Muscle of back (tissue), 13 donors: ENCODE measurements at places on chromosomes 5 and 9.

- no peak for DNase-seq
Measured at GRCh38 chr9:17942498-17942897, 363.6 kb downstream of the SH3GL2 start.

DNA sequence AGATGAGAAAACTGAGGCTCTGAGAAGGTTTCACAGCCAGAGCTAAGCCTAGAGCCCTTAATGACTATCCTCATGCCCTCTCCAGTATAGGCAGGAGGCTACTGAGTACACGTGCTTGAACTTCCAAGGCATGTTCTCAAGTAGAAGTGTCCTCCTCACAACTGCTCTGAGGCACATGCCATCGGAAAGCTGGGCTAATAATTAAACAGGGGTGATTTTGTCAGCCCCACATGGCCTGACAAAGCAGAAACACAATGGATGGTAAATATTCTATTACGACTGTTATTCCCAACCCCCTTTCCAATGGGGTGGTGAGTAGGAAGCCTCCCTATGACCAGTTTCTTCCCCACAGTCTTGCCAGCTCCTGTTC, 34.3 kb downstream of the KCNIP1 start:
- no peak for DNase-seq

DNA sequence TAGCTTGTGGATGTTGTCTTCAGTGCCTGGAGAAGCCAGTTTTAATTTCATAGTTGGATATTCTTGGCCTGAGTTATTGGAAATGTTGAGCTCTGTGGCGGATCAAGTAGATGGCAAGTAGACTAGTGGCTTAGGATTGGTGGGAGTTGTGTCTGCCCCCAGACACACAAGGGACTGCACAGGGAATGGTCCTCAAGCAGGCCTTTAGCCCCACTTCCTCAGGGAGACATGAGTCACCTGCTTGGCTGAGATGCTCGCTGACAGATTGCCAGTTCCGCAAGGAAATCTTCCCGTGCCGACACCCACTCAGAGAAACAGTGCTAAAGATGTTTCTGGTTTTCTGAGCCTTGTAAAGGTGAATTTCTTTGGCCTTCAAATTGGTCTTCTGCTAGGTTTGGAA, 18.8 kb upstream of the CATSPER3 start:
- peak; percentile 55 for DNase-seq

DNA sequence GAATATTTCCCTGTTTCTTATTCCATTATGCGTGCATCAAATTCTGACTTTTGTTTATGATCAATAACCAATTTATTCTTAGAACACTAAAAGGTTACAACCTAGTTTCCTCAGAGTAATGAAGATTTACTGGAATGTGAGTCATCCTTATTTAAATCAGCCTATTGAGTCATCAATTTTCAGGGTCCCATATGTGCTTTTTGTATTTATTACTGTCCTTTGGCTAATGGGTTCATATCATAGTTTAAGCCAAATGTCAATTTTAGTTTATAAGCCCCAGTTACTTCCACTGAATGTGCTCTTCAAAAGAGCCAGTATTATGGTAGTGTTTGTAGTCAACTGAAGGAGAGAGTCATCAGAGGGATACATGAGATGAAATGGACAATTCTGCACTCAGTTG, 359.2 kb downstream of the PRR16 start:
- DNase-seq = no peak

- no peak for DNase-seq
Measured at GRCh38 chr9:89412541-89412940, 85.4 kb downstream of the SEMA4D start.

DNA sequence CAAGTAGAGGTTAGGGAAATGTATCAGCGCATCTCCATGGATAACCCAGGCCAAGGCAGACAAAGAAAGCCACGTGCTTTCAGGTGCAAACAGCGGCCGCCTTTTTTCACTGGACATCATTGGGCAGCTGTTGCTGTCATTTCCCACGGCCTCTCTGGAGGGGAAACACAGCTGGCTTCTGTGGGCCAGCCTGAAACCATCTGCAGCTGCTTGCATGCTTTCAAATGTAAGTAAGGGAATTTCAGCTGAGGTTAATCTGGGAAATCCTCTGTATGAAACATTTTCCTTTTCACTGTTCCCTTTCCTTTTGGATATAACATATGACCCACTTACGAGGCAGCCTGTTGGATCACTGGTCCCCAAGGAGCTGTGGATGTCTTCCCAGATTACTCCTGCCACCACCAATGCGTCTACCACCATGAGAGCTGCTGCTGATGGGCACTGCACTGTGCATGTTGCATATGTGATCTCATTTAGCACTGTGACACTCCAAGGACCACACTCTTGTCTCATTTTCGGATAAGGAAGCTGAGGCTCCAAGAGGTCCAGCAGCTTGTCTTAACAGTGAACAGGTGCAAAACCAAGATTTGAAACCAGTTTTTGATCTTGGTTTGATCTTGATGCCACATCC, 106.3 kb downstream of the C9orf152 start:
- peak; percentile 93 for DNase-seq
